ENCODE measurements at places on chromosomes 12 and 14.
A peak's percentile ranks its signal among the peaks of the same experiment; 100 is the strongest.

- DNase-seq = peak; percentile 67
Measured at GRCh38 chr12:2494486-2495192, 300.1 kb upstream of the FKBP4 start.

- DNase-seq = no peak
Measured at GRCh38 chr14:104360501-104360900, 219.1 kb upstream of the C14orf180 start.

GRCh38 chr14:51783765-51784164, 76.6 kb upstream of the GNG2 start:
- no peak for DNase-seq

DNA sequence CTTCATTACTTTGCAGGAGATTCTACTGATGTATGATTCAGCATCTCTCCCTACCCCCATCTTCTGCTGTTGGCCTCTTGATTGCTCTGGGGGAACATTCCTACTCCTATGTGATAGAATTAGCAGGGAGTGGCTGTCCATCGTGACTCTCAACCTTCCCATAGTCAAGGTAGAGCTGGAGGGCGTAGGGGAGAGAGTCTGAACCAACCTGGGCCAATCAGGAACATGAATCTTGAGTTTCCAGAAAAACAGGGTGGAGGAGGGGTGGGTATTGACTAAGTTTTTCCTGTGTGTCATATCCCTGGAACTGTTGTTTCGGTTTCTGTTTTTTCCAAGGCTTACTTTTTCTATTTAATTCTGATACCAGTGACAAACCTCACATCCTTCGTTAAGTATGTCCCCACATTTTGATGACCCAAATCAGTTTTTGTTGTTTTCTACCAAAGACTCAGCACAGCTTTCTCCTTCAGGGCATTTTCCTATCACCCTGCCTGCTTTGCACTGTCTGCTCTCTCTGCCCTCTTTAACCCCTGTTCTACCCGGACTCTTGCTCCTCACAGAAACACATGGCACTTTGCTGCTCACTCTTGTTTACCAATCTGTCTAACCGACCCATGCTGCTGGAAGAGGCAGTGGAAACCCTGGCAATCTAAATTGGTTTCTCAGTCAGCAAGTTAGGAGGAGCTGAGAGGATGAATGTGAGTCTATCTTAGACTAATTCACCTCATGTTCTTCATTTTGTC, 1428.3 kb downstream of the AACS start:
- DNase-seq = no peak
